Activated naive CD8-positive, alpha-beta T cell treated with anti-CD3 and anti-CD28 coated beads, Interleukin-2, amount 10 ng/mL, durations not matched to agents 7 days and 5 days (primary cell): ENCODE measurements at places on chromosomes 12 and 14. TPM values are rescaled to one million over a fixed set of nuclear protein-coding genes. Genes with fewer than 3 reads are reported as not detected.

CCDC177 gene
- not detected for total RNA-seq

SAMD15 gene
- total RNA-seq = not detected

TSPAN11 gene
- not detected for total RNA-seq

DNA sequence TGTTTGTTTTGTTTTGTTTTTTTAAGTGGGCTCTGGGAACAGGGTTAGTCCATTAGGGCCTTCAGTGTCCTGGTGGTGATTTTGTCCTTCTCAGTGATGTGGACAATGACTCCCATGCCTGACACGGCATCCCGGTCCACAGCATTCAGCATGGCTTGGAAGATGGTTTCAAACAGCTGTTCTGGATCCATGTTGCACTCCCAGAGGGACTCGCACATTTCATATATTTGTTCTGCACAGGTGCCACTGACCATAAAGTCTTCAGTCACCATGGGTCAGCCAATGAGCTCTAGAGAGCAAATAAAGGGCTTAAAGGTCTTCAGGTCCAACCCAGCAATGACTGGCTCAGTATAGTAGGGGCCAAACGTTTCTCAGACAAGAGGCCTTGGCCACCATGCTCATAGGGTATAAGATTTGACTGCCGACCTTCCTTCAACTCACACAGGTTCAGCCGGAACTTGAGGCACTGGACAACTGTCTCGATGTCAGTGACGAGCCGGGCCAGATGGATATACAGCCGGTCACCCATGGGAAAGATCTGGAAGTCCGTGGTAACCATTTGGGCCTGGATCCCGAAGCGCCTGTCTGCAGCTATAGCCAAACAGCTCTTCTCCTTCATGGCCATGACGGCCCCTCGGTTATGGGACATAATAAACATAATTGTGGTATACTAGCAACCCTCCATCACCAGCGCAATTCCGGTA lies 18.0 kb downstream of the OR10P1 start:
- peaks cover 1% of the 10 kb centered on the region for H3K36me3 ChIP-seq
- H3K27ac ChIP-seq = no peak overlapping the region
- H3K4me3 ChIP-seq = no peak overlapping the region
- peaks cover 5% of the 10 kb centered on the region for H3K27me3 ChIP-seq
- H3K4me1 ChIP-seq = peaks cover 7% of the 10 kb centered on the region

DNA sequence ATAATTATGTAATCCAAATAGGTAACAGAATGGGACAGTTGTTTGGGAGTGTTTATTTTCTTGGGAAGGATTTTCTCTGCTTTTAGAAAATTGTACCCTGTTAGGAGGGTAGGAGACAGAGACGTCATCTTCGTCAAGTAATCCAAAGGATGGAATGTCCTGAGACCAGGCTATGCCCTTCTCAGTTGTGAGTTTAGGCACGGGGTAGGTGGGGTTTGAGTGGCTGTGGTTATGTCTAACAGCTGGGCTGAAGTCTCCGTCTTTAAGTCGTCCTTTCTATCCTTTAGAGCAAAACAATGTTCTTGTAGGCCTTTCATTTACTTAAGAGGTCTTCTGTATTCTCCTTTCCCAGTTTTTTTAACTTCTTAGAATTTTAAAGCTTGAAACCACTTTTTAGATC lies 5.7 kb downstream of the SOCS2 start:
- H3K4me1 ChIP-seq = peaks cover 34% of the 10 kb centered on the region
- no peak overlapping the region for H3K4me3 ChIP-seq
- H3K36me3 ChIP-seq = peaks cover 71% of the 10 kb centered on the region
- H3K27ac ChIP-seq = no peak overlapping the region
- no peak for DNase-seq
- H3K27me3 ChIP-seq = peaks cover 4% of the 10 kb centered on the region

DNA sequence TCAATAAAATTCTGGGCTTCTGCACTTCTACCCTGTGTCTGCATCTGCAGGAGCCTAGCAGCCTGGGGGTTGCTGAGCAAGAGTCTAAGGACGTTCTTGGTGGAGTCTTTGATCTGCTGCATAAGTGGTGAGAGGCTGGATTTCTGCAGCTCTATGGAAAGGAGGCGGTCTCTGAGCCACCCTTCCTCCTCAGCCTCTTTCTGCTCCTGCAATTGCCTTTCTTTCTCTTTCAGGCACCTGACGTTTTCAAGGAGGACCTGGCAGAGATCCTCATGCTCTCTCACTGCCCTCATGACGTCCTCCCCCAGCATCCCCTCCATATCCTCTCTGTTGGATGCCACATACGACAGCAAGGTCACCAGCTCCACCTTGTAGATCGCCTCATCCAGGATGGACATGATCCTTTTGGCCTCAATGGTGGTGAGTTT lies 13.6 kb upstream of the TPCN1 start:
- H3K27ac ChIP-seq = peak overlapping the region; percentile 92
- H3K27me3 ChIP-seq = peaks cover 2% of the 10 kb centered on the region
- H3K36me3 ChIP-seq = peaks cover 6% of the 10 kb centered on the region
- DNase-seq = peak; percentile 45
- peak overlapping the region; percentile 76 for H3K4me3 ChIP-seq
- H3K4me1 ChIP-seq = peaks cover 46% of the 10 kb centered on the region

DNA sequence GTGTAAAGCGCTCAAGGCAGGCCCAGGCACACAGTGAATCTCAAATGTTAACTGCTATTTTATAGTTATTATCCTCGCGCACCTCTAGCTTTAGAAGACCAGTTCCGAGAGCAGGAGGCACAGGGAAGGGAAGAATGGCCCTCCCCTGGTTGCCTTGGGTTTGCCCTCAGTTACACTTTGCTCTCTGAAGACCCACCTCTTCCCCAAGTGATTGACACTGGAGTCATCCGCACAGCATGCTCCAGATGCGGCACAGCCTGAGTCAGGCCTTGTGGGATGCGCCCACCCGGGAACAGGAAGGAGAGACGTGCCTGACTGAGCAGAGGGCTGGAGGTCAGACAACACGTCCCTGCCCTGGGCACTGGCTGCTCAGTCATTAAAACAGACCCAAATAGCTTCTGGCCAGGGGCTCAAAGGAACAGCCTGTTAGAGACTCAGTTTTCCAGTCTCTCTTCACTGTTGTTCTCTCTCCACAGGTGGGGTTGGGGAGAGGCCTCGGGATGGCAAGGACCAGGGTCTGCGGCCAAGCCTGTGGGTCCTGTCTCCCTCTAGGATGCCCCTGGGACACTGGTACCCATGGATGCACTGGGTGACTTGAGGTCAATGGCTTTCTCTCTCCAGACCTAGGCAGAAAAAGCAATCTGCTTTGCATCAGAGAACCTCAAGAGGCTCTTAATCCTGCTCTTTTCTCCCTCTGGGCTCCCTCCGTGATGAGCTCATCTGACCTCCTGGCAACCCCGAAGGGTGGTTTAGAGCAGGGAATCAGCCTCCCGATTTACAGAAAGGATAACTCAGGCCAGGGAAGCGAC lies 13.6 kb upstream of the MLXIP start:
- DNase-seq = no peak
- H3K4me1 ChIP-seq = peaks cover 30% of the 10 kb centered on the region
- H3K27me3 ChIP-seq = no peaks in the 10 kb centered on the region
- H3K4me3 ChIP-seq = no peak overlapping the region
- H3K27ac ChIP-seq = no peak overlapping the region

GRCh38 chr14:106874350-106874749 lies 1348.0 kb downstream of the TMEM121 start:
- peaks cover 35% of the 10 kb centered on the region for H3K27me3 ChIP-seq
- H3K4me3 ChIP-seq = no peak overlapping the region
- no peak for DNase-seq

DNA sequence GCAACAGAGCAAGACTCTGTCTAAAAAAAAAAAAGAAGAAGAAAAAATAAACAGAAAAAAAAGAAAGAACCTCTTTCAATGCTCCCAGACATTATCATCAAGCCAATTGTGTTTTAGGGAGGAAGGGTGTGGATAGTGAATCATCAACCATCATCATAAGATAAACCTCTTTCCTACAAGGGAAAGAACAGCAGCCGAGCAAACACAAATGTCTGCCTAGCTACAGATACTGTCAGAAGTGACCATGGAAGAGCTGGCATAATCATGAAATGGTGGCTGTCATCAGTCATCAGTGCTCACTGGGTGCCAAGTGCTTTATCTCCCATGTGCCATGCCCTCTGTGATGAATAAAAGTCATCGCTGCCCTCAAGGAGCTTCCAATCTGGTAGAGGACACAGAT lies 46.6 kb downstream of the SLC17A8 start:
- H3K4me1 ChIP-seq = no peaks in the 10 kb centered on the region
- peaks cover 4% of the 10 kb centered on the region for H3K27me3 ChIP-seq
- no peak overlapping the region for H3K4me3 ChIP-seq
- H3K36me3 ChIP-seq = no peaks in the 10 kb centered on the region
- no peak overlapping the region for H3K27ac ChIP-seq

DNA sequence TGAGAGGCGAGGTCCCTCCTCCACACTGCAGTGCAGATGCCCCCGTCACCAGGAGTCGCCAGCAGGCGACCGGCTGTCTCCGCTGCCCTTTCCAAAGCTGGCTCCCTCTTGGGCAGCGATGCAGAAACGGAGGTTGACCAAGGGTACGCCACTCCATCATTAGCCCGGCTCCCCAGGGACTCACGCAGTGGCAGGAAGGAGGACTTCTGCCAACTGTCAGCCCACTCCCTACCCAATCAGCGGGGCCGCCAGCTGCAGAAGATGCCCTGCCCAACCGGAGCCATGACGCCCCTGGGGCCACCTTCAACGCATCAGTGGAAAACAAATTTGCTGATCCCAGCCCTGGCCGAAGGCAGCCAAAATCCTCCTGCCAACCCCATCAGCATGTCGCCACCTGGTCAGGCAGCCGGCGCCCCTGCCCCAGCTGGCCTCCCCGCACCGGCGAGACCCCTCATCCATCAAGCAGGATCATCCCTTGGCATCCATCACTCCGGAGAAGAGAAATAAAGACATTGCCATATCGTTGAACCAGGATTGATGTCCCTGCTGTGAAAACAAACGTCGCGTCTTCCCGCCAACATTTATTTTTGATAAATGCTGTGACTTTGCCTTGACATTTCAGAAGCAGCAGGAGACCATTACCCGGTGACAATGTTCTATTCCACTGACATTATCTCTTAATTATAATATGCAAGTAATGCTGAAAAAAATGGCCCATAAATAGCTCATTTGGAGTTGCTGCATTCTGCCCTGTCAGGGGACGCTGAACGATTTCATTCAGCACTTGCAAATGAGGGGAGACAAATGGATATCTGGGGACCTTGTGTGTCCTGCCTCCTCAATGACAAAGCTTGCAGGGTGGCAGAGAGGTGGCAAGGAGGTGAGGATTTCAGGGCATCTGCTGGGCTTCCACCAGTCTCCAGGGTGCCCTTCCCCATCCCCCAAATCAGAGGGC lies 105.1 kb downstream of the SCARB1 start:
- no peak overlapping the region for H3K27ac ChIP-seq
- peaks cover 5% of the 10 kb centered on the region for H3K36me3 ChIP-seq
- H3K4me3 ChIP-seq = no peak overlapping the region
- peaks cover 17% of the 10 kb centered on the region for H3K4me1 ChIP-seq
- DNase-seq = no peak

DNA sequence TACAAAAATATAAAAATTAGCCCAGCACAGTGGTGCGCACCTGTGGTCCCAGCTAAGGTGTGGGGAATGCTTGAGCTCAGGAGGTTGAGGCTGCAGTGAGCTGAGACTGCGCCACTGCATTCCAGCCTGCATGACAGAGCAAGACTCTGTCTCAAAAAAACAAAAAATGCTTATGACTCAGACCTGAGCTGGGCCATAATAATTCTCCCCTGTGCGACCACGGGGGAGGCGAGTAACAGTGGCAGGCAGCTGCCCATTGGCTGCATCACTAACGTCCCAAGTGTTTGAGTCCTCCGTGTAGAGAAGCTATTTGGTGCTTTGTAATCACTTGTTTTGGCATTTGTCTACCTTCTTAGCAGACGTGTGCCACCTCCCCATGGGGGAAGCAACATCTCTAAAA lies 24.9 kb downstream of the PSMC1 start:
- H3K4me3 ChIP-seq = no peak overlapping the region
- no peaks in the 10 kb centered on the region for H3K27me3 ChIP-seq
- H3K36me3 ChIP-seq = peaks cover 6% of the 10 kb centered on the region
- DNase-seq = no peak

DNA sequence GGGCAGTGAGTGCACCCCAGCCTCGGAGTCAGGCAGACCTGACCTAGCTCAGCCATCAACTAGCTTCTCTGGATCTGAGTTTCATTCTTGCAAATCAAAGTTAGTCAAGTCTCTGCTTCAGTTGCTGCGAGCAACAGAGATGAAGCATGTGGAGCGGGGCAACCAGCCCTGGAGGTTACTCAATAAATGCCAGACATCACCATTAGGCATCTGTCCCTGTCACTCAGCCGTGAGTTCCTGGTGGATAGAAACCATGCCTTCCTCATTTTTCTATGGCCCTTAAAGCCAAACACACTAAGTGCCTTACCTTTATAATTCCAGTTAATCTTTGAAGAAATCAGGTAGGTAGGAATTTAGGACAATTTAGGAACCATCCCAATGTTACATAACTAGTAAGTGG lies 19.3 kb downstream of the RFX4 start:
- peaks cover 18% of the 10 kb centered on the region for H3K27me3 ChIP-seq
- no peaks in the 10 kb centered on the region for H3K4me1 ChIP-seq
- H3K36me3 ChIP-seq = no peaks in the 10 kb centered on the region
- no peak for DNase-seq
- H3K27ac ChIP-seq = no peak overlapping the region

DNA sequence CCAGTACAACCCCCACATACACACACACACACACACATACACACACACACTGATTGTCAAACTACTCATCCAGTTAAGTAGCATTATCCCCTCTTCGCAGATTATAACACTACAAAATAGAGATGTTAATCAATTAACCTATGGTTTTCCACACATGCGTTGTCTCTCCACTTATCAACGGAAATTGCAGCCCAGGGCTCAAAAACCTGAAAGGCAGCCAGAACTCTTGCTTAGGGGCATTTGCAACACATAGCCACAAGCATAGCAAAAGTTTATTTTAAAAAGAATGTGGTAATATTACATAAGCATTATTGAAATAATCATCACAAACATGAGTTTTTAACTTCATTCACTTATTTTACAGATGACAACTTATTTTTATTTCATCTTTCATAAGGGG lies 265.8 kb downstream of the SLC16A7 start:
- H3K27me3 ChIP-seq = no peaks in the 10 kb centered on the region
- H3K27ac ChIP-seq = no peak overlapping the region
- H3K36me3 ChIP-seq = no peaks in the 10 kb centered on the region
- no peak overlapping the region for H3K4me3 ChIP-seq

- no peaks in the 10 kb centered on the region for H3K27me3 ChIP-seq
- no peaks in the 10 kb centered on the region for H3K36me3 ChIP-seq
- no peak overlapping the region for H3K4me3 ChIP-seq
- H3K27ac ChIP-seq = no peak overlapping the region
Measured at GRCh38 chr14:68250927-68251768, 431.6 kb downstream of the RAD51B start.
